ENCODE measurements at places on chromosomes 7 and 10.
A peak's percentile ranks its signal among the peaks of the same experiment; 100 is the strongest.

DNA sequence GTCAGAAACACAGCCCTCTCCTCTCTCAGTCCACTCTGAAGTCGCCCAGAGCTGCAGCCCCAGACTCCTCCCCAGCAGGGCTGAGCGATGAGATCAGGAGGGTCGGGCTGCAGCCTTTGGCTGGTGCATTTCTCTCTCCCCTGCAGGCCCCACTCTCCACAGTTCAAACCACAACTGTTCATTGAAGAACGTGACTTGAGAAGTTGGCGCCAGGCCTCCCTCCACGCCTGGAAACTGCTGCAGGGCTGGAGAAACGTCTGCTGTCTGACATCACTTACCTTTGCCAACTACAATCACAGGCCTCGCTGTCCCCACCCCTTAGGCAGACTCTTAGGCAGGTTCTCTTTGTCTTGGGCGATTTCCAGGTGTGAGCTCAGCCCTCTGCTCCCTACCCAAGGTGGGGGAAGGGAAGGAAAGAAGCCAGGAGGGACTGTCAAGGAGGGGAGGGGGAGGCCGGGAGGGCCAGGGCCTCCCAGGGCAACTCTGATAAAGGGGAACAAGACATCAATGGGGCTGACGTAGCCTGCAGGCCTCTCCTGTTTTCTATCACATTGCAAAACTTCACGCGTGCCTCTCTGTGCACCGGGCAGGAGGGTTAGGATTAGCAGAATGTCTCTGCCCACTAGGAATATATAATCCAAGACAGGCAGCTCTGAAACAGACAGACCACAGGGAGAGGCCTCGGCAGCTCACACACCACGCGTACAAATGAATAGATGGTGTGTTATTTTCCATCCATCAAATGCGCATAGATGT lies 32.7 kb downstream of the CALML5 start:
- DNase-seq = no peak

- DNase-seq = no peak
Observed at GRCh38 chr10:127345231-127345965, 149.0 kb upstream of the INSYN2A start.

DNA sequence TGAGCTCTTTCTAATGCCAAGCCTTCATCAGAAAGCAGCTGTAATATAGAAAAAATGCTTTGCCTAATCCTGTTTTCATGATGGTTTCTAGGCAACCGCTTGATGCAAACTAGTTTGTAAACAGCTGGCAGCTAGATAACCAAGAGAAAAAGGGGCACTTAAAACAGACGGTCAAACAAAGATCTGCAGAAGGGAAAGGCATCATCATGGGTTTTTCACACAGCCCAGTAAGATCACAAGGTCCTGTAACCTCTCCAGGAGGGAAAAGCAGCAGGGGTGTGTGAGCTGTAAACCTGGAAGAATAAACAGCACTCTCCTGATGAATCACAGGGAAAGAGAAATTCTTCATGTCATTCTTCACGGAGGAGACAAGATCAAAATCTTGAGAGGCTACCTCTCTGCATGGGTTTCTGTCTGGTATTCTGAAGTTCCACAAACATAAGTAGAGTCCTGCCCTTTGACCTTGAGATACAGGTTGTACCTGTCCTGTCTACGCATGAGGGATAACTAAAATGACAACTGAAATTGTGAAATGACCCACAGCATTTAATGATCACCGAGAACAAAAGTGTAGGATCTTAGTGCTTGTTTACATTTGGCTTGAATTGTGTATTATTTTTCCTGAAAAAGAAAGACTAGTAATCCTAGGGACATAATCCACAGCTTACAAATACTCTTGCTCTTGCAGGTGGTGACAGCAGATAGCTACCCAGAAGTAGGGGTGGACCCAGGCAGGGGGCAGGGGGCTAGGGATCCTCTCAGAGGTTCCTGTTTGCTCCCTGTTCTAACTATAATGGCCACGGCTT lies 48.0 kb downstream of the CREB3L2 start:
- no peak for DNase-seq

GRCh38 chr7:98974906-98975816 lies 96.8 kb downstream of the TRRAP start:
- DNase-seq = no peak

GRCh38 chr7:37943905-37944736 lies 23.7 kb downstream of the EPDR1 start:
- DNase-seq = no peak

GRCh38 chr7:4345004-4345403 lies 337.1 kb upstream of the FOXK1 start:
- no peak for DNase-seq

DNA sequence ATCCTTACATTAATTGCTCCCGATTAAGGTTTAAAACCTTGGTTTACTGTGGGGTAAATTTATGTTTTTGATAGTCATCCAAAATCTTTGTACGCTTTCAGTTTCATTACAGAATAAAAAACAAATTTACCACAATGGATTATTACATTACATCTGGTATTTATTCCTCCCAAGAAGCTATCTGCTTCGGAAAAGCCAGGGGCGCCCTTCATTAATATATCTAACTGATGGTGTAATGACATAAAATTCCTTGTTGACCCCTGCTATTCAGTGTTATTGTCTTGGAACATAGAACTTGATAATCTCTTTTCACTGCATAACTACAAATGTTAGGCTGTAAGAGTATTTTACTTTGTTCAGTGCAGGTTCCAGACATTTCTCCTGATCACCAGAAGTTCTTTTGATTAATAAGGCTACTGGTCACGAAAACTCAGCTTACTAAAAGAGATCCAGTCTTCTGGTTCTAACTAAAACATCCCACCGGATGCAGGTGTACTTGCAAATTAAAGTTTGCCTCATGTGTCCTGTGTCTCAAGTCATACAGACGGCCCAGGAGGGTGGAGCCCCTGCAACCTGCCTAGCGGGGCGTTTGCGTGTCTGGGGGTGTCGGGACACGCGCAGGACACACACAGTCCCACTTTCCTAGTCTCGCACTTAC lies 581 bp upstream of the GLCCI1 start:
- DNase-seq = no peak

DNA sequence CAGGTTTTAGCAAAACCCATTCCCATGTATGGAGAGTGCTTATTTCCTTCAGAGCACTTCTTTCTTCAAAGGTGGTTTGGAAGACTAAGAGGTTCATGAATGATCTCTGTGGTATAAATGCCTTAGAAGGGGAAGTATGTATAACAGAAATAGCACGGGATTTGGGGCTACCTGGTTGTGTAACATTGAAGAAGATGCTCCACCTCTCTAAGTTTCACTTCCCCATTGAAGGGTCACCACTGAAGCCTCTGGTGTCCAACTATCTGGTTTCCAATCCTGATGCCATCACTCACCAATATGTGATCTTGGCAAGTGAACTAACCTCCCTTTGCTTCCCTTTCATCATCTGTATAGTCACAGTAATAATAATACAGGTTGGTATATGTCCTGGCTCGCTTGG lies 37.2 kb downstream of the CYCS start:
- DNase-seq = peak; percentile 67

- DNase-seq = no peak
Observed at GRCh38 chr10:107028236-107028635, 136.3 kb downstream of the SORCS1 start.

GRCh38 chr10:124563320-124564040 lies 101.9 kb downstream of the LHPP start:
- no peak for DNase-seq

- DNase-seq = peak; percentile 78
Observed at GRCh38 chr7:25031007-25031406, 51.0 kb upstream of the OSBPL3 start.

GRCh38 chr7:77413861-77414424 lies 2.2 kb downstream of the GSAP start:
- no peak for DNase-seq

DNA sequence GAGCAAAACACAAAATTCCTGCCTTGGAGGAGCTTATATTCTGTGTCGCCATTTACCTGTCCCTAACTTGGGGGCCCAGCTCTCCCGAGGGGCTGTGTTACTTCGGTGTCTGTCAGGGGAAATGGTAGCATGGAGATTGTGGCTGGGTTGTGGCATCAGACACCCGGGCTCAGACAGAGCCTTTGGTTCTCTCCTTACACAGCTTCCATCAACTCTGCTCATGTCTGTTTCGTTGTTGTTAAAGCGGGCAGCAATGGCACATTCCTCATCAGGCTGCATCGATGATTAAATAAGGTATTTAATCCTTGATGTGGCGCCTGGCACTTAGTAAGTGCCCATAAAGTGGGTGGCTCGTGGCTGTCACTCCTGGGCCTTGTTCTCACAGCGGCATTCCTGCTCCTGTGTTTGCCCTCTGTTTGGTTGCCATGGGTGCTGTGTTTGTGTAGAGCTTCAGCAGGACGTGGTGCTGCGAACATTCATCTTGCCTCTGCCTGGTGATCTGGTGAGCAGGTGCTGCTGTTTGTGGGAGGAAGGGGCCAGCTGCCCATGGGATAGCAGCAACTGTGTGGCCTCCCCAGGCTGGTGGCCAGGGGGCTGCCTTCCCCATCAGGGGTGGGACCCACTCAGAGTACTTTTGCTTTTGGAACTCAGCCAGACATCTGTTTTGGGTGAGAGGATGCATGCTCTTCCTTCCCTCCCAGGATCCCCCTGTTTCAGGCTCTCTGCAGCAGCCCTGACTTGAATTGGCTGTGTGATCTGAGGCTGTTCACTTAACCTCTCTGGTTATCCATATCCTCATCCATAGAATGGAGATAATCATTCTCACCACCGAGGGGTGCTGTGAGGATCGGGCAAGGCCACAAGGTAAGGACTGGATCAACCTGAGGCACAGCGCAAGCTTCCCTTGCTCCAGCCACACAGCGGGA lies 207.2 kb upstream of the SVIL start:
- DNase-seq = no peak

DNA sequence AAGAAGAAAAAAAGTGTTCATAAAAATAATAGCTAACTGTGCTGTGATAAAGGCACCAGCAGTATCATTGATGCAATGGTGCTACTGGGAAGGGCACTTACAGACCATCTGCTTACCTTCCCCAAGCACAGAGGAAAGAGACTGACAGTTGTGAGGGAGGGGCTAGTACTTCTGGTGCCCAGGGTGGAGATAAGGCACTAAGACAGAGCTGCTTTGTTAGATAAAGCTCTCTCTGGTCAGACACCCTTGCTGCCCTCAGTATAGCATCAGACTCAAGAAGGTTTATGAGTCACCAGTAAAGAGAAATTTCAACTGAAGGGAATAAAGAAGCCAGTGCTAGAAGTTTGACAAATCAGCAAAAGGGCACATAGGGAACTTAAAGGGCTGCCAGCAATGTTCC lies 325.6 kb downstream of the HPSE2 start:
- DNase-seq = no peak

DNA sequence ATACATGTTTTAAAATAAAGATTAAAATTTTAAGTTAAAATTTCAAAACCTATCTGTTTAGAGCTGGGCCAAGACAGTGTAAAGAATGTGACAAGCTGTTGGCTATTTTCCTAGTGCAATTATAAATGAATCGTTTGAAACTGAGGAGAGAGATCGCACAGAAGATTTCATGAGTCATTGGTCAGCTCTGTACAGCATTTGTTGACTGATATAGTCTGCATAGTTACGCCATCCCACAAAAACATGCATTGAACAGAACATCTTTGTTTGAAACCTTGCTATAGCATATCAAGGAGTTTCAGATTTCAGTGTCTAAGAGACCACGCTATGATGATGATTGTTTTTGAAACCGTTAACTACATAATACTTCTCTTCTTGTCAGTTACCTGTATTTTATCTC lies 1.3 kb upstream of the C10orf67 start:
- no peak for DNase-seq

GRCh38 chr10:56881218-56881617 lies 520.2 kb upstream of the ZWINT start:
- no peak for DNase-seq

GRCh38 chr7:507623-508300 lies 11.9 kb downstream of the PDGFA start:
- DNase-seq = no peak

DNA sequence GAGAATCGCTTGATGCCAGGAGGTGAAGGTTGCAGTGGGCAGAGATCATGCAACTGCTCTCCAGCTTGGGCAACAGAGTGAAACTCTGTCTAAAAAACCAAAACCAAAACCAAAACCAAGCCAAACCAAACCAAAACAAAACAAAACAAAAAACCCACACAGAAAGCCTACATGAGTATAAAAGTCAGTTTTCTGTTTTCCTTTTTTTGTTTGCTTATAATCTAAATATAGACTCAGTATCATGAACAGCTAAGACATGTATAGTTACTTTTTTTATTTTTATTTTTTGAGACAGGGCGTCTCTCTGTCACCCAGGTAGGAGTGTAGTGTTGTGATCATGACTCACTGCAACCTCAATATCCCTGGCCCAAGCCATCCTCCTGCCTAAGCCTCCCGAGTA lies 16.8 kb upstream of the MTPN start:
- DNase-seq = no peak

DNA sequence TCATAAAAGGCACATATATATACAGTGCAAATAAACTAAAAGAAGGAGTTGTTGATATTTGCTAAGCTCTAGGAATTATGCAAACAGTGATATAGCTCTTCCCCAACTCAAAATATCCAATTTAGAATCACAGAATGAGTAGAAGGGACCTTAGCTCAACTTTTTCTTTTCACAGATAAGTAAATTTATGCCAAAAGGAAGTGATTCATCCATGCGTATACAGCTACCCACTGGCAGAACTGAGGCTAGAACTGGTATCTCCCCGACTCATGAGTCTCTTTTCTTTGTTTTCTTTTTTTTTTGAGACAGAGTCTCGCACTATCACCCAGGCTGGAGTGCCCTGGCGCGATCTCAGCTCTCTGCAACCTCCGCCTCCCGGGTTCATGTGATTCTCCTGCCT lies 54.2 kb upstream of the SVIL start:
- DNase-seq = no peak

GRCh38 chr7:112481833-112482670 lies 1.3 kb downstream of the LSMEM1 start:
- DNase-seq = no peak

- no peak for DNase-seq
Observed at GRCh38 chr7:33287738-33288137, 158.4 kb downstream of the BBS9 start.

- no peak for DNase-seq
Observed at GRCh38 chr10:46024948-46025347, 5.5 kb downstream of the NCOA4 start.

DNA sequence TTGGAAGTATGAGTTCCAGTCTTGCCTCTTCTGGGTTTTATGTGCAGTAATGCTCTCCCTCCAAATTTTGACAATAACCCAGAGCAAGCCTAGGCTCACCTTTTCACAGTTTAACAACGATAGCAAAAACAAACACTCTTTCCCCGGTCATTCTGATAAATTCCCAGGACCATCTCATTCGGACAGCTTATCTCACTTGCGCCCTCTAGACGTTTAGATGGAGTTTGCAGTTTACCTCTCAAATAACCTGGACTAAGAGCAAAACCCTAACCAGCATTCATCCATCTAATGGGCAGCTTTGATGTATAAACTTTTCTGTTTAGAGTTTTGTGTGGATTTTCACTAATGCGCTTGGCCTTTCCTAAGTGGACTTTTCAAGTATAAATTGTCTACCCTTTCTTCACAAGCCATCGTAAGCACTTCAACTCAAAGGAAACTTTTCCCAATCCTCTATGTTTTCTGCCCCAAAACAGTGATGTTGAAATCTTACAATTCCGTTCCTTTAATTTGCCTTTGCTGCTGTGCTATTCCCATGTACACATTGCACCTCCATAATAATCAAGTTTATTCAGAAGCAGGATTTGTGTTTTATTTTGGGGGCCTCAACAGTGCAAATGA lies 114.9 kb downstream of the HDAC9 start:
- no peak for DNase-seq

- DNase-seq = no peak
Observed at GRCh38 chr10:8389630-8390029, 335.1 kb downstream of the GATA3 start.
